ENCODE measurements at places on chromosomes 11 and 22. TPM values are rescaled to one million over a fixed set of nuclear protein-coding genes. Genes with fewer than 3 reads are reported as not detected.

Gene OR5B21
- total RNA-seq = not detected

Gene DSCAML1
- total RNA-seq = 0.25 TPM

Gene DNAJC4
- total RNA-seq = 43.7 TPM

Gene SHISAL1
- 7.6 TPM for total RNA-seq

Gene SERHL2
- 4.4 TPM for total RNA-seq

Gene AIFM3
- total RNA-seq = not detected

Gene SLC25A18
- 5.9 TPM for total RNA-seq

Gene TRIM48
- total RNA-seq = not detected

Gene BAIAP2L2
- total RNA-seq = not detected

Gene C11orf91
- total RNA-seq = not detected

Gene KCNK4
- 0.98 TPM for total RNA-seq

Gene ACRV1
- not detected for total RNA-seq

Gene RPS6KB2
- total RNA-seq = 50.6 TPM

Gene TMEM191C
- total RNA-seq = 8.3 TPM

Gene IGLL1
- not detected for total RNA-seq

Gene TUB
- total RNA-seq = 13.5 TPM

Gene MS4A4E
- 1.7 TPM for total RNA-seq

Gene OR8D4
- total RNA-seq = not detected

Gene ACAT1
- total RNA-seq = 71.0 TPM

Gene LRRC56
- total RNA-seq = 0.49 TPM

Gene BCO2
- 11.0 TPM for total RNA-seq

Gene STK33
- 11.5 TPM for total RNA-seq

Gene CRYBB3
- not detected for total RNA-seq

Gene TEX12
- not detected for total RNA-seq

Gene KLHL35
- not detected for total RNA-seq

Gene MS4A7
- 23.3 TPM for total RNA-seq

Gene KRTAP5-3
- not detected for total RNA-seq

Gene PANX3
- total RNA-seq = not detected

Gene OR8G1
- total RNA-seq = not detected

Gene LRRC74B
- total RNA-seq = not detected

Gene NXPE2
- not detected for total RNA-seq

Gene DRD2
- 0.49 TPM for total RNA-seq

Gene SLC7A4
- 0.98 TPM for total RNA-seq

Gene TYMP
- total RNA-seq = 82.0 TPM

Gene CWC15
- total RNA-seq = 38.1 TPM

Gene PLAAT5
- total RNA-seq = 0.74 TPM

Gene PUS3
- 8.1 TPM for total RNA-seq

Gene MED19
- total RNA-seq = 18.4 TPM

Gene PDGFB
- total RNA-seq = 4.7 TPM

Gene RASSF10
- total RNA-seq = 3.7 TPM

Gene EMSY
- total RNA-seq = 31.2 TPM

Gene CFAP300
- 1.7 TPM for total RNA-seq

Gene APOL5
- not detected for total RNA-seq

Gene DEUP1
- not detected for total RNA-seq

Gene TRPM5
- not detected for total RNA-seq

Gene TSPAN32
- total RNA-seq = 3.7 TPM

Gene MYOD1
- not detected for total RNA-seq

Gene CBX6
- 31.7 TPM for total RNA-seq

Gene HEPHL1
- 1.7 TPM for total RNA-seq

Gene SAA2
- 19.4 TPM for total RNA-seq

Gene PRG3
- not detected for total RNA-seq

Gene IGSF9B
- total RNA-seq = 10.1 TPM

Gene RAPSN
- not detected for total RNA-seq

All from vagina (tissue), 2 donors.